ENCODE measurements at places on chromosomes 7 and 10.

DNA sequence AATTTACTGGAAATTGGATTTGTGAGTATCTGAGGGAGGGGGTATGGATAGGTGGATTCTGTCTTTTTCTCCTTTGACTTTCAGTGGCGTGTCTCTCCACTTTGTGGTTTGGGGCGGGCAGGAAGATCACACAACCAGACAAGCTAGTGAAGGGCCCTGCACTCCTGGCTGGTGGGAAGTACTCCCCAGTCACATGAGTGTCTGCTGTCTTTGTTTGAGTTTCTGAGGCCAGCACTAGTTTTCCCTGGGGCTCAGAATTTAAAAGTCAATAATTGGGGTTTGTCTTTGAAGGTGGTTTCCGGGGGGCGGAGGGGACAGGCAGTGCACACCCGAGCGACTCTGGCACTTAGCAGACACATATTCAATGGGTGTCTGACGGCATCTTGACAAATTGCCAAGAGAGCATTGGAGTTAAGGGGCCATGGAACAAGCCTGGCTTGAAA, 120.1 kb downstream of the WDFY4 start:
- no peak for DNase-seq

DNA sequence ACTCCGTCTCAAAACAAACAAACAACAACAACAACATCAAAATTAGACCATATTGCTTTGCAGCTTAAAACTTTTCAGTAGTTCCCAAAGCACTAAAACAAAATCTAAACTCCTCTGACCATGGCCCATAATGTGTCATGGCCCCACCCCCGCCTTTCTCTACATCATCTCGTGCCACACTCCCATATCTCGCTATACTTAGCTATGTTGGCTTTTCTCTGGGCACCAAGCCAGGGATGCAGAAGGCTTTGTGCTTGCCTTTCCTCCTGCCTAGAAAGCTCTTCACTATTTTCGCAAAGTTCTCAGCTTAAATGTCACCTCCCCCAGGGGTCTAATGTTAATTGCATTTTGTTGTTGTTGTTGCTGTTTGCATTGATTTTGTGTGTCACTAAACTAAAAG, 15.1 kb upstream of the SLC16A12 start:
- no peak for DNase-seq

- DNase-seq = no peak
These were observed 74.6 kb upstream of the EGFR start for GRCh38 chr7:54944179-54944578.

GRCh38 chr7:46257761-46258448, 336.8 kb upstream of the IGFBP3 start:
- DNase-seq = peak; percentile 89

DNA sequence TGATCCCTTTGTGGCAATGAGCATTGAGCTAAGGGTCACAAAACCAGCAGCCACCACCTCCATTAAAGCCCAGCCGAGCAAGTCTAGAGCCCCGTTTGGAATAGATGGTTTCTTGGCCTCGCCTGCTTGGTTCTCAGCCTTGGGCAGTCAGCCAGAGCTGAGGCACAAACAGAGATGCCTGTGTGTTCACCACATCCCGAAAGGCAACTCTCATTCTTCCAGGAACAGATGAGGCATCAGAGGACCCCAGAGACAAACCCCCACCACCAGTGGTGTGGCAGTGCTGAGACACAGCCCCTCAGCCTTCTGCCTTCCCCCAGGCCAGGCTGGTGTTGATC, 203.3 kb upstream of the ZMIZ1 start:
- DNase-seq = no peak

DNA sequence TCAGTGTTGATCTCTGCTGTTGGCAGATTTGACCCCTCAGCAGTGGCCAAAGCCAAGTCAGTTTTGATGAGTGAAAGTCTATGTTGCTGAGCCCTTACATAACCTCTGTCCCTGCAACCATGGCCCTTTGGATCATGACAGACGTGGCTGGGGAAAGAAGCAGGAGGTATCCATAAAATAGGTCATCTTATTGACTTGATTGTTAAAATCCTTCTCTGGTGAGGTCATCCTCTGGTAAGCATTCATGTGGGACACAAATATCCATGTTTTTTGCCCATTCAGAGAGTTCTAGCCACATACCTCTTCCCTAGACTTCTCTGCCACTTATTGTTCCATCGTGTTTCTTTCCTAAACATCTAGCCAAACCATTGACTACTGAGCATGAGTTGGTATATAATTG, 251.9 kb upstream of the PTER start:
- DNase-seq = no peak

All from HCEC 1CT (cell line).